ENCODE measurements at places on chromosomes 6 and 20.

DNA sequence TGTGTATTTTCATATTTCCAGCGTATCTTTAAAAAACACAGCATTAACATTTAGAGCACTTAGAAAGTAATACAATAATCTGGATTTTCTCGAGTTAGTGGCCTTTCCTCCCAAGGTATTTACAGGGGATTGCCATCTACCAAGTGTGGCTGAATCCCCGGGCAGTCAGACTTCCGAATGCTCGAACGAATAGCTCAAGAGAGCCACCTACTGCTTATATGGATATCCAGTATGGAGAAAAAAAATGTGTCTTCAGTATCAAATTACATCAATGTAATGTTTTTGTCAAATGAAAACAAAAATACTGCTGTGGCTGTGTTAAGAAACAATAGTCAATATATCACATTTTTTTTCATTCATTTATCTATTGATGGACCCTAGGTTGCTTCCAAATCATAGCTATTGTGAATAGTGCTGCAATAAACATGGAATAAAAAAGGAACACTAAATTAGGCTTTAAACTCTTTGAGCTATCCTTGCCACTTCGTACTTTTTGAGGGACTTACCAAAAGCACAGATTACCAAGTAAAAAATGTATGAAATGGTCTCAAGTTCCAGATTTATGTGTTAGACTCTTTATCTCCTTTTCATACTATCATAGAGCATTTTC is 654.5 kb upstream of the PTCHD4 start:
- peak; percentile 57 for DNase-seq

DNA sequence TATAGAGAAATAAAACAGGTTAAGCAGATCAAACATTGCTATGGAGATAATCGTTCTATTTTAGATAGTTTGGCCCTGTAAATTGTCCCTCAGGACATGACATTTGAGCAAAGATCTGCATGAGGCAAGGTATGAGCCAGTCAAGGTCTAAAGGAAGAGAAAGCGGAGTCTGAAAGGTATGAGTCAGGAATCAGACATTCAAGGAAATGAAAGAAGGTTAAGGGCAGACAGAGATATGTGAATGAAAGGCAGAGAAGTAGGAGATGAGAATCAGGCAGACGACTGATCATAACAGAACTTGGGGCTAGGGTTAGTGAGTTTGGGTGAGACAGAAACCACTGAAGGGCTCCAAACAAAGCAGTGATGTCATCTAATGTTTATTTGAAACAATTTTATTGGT is 775.8 kb downstream of the MAFB start:
- no peak for DNase-seq

DNA sequence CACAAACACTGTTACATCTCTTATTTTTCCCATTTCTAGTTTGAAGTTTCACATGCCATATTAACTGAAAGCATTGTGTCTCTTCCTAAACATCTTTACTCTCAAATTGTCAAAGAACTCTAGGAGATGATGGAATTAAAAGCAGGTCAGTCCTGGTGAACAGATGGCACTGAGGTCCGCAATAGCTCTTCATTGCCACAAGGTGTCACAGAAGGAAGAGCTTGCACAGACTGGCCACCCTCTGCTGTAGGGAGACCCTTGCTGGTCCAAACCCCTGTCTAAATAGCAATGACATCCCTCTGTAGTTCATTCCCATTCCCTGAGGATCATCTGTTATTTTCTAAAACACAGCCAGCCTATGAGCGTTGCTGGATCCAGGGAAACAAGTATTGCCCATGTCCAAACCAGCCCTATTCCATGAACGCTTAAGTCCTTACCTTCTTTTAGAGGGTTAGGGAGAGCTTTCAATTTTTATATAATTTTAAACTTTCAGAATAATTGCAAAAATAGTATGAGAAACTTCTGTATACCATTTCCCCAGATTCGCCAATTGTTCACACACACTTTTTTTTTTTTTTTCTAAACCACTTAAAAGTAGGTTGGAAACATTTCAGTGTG is 10.1 kb upstream of the HDAC2 start:
- peak; percentile 43 for DNase-seq

GRCh38 chr6:20564777-20565176 is 30.5 kb downstream of the CDKAL1 start:
- DNase-seq = peak; percentile 61

DNA sequence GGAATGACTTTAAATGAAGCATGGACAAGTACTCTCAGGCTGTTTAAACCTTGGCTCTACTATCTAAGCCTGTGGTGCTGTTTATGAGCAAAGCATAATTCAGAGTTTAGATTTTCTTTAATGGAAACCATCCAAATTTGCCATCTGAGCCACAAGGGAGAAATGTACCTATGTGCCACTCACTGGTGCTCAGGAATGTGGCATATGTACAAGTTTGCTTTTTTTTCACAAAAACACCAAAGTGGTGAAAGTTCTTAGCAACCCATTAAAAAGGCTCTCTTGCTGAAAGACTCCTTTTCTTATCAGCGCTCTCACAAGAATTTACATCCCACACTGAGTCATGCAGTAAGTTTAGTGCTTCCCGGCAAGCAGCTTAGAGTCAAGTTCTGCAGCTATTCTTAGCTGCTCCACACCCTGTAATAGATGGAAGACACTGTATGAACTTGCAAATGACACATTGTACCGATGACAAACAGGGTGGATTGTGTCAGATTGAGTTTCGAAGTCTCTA is 57.3 kb upstream of the MLIP start:
- DNase-seq = no peak

GRCh38 chr6:71393471-71393870 is 104.9 kb downstream of the OGFRL1 start:
- DNase-seq = no peak

Data from KBM-7 (cell line).